ENCODE measurements at places on chromosomes 12 and 14.

DNA sequence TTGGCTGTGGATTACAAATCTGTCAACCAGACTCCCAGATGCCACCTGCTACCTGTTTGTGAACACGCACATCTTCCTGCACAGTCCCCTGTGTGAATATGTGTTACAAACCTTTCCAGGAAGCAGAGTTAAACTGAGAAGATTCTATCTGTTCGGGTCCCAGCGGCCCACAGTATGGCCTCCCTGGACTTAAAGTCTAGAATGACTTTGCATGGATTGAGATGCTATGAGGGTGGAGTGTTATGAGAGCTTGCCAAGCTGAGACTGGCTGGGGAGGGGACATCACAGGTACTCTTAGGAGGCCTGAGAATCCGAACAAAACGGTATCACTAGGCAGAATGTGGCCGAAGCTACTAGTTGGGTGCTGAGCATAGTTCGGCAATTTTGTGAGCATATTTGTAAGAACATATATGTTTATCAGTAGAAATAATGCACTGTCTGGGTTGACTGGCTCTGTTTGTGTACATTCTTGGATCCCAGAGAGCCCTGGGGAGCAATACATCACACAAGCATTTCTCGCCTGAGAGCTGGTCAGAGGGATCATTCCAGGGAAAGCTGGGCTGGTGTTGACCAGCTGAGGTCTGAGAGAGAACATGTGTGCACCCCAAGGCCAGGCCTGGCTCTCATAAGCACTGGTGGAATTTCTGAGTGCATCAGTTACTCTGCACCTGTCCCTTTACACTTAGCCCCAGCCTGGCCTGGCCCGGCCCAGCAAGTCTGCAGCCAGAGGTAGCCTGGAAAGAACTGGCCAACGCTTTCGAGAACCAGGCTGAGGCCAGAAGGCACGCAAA is 29.8 kb upstream of the LTBP2 start:
- no peak for DNase-seq

- DNase-seq, result no peak
Observed at GRCh38 chr14:38290601-38291188, 34.8 kb upstream of the CLEC14A start.

DNA sequence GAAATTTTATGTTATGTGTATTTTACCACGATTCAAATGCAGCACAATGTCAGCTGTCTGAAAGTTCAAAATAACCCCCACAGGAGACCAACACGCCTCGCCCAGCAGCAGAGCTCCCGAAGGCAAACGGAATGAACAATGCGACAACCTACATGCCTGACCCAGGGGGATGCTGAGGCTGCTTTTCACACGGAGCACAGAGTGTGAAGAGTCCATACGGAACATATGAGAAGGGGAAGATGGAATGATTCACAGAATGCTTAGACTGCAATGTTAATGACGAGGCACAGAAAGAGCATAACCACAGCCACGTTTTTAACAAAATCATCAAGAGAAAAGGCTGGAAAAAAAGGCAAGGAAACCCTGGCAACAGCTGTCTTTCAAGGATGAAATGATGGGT is 22.6 kb downstream of the ZFYVE21 start:
- no peak for DNase-seq

GRCh38 chr12:38823738-38824137 is 81.7 kb downstream of the CPNE8 start:
- DNase-seq, result no peak

- DNase-seq, result no peak
Observed at GRCh38 chr12:32568228-32568627, 110.9 kb upstream of the DNM1L start.

- no peak for DNase-seq
Observed at GRCh38 chr14:64705381-64706118, 1.3 kb downstream of the PLEKHG3 start.

- no peak for DNase-seq
Observed at GRCh38 chr14:60510254-60510950, 1.5 kb downstream of the SIX6 start.

- no peak for DNase-seq
Observed at GRCh38 chr14:90302529-90303303, 29.0 kb downstream of the NRDE2 start.

GRCh38 chr14:96949594-96949993 is 152.4 kb downstream of the VRK1 start:
- DNase-seq, result no peak

- DNase-seq, result no peak
Observed at GRCh38 chr12:26732005-26732908, 100.7 kb downstream of the ITPR2 start.

DNA sequence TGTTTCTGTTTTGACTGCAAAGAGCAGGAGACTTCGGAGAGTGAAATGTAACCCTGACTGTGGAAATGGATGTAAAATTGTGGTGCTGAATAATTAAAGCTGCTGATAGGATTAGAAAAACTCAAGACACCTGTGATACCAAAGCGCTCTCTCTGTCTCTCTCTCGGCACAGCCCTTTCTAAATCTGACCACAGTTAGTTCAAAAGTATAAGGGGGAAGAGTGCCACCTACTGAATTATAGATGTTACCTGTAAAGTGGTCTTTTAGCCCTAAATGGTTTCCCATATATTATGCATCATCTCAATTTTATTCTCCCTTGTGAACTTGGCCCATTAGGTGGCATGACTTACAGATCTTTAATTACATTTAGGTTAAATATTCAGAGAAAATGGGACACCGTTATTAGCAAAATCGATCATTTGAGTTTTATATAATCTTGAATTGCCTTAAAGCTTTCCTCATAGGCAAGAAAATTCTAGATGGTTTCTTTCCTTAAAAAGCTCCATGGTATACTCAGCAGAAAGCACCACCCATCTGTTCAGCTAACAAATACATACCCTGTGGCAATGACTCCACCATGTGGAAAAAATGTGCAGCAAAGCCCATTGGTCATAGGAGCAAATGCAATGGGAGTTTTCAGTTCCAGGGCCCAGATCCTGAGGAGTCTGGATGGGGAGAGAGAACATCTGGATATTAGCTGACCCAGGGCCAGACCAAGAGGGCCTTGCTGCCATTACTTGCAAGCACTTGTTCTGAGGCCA is 18.1 kb downstream of the RFC5 start:
- peak; percentile 32 for DNase-seq

DNA sequence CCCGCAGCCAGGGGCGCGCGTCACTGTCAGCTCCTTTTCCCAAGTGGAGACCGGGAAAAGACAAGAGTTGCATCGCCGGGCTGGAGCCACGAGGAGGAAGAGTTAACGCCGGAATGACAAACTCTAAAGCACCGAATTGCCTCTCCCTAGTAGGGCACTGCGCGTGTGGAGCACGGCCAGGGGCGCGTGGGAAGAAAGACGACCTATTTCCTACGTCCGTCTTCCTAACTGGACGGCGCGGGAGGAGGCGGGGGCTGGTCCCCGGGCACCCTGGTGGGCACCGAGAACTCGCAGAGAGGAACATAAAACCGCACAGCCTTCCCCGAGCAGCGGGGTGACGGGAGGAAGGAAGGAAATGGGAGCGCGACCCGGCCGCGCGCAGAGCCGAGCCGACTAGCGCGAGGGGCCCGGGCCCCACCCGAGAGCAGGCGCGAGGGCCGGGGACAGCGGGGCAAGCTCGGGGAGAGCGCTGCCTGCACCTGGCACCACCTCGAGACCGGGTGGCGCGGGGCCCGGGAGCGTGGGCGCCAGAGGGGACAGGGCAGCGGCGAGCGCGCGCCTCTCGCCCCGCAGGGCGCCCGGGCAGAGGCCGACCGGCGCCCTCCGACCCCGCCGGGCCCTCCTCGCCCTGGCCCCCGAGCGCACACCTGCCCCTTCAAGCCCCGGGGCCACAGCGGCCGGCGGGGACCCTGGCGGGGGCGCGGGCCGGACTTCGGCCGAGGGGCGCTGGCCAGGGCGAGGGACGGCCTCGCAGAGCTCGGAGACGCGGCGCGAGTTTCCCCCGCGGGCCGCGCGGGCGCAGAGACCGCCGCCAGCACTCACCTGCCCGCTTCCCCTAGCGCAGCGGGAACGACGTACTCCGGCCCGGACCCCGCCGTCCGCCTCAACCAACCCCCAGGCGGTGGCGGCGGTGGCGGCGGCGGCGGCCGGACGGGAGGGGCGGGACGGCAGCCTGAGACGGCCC is at the start of gene SETD3:
TSS of gene SETD3 (minus strand) at position 954 of the 964 bp plus-strand sequence. CDS start 15,054 bp downstream, outside the sequence.
- DNase-seq, result peak; percentile 37

DNA sequence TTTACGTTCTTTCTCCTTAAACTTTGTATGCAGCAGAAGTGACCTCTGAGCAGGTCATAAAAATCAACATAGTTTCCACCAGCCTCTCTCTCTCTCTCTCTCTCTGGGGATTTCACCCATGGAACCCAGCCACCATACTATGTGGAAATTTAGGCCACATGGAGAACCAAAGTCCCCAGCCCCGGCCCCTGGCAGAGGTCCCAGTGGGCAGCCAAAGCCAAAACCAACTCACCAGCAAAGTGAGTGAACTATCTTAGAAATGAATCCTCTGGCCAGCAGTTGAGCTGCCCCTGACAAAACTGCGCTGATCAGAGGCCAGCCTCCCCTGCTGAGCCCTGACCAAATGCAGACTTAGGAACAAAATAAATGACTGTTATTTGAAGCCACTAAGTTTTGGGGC is 9.2 kb downstream of the DUSP6 start:
- DNase-seq, result no peak

DNA sequence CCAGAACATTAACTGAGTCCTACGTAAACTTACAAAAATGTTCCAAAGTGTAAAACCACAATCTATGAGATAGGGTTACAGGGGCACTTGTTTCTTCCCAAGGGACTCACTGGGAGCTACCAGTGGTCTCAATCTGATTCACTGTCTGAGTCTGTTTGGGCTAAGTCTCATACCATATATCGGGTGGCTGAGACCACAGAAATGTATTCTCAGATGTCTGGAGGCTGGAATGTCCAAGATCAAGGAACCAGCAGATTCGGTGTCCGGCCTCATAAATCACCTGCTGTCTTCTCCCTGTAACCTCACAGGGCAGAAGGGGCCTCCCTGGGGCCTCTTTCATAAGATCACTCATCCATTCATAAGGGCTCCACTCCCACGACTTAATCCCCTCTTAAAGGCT is 616.3 kb upstream of the TMEM132C start:
- DNase-seq, result no peak

GRCh38 chr12:22576473-22576872 is 32.1 kb upstream of the C2CD5 start:
- DNase-seq, result no peak

- DNase-seq, result no peak
Observed at GRCh38 chr14:71004481-71004880, 97.2 kb downstream of the PCNX1 start.

DNA sequence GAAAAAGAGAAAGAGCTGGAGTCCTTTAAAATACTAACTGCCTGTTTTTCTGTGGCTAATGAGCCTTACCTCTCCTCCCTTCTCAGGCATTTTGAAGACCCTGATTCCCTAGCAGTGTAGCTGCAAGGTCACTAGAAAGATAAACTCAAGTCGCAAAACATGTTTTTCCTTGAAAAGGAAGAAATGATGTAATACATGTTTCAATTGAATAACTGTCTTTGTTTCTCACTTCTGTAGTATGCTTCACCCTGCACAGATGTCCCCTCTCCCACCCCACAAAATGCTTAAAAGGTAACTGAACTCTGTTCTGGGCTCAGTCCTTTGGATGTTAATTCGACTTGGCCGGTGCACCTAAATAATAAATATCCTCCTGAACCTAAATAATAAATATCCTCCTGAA is 1350.3 kb downstream of the TMEM121 start:
- DNase-seq, result no peak

DNA sequence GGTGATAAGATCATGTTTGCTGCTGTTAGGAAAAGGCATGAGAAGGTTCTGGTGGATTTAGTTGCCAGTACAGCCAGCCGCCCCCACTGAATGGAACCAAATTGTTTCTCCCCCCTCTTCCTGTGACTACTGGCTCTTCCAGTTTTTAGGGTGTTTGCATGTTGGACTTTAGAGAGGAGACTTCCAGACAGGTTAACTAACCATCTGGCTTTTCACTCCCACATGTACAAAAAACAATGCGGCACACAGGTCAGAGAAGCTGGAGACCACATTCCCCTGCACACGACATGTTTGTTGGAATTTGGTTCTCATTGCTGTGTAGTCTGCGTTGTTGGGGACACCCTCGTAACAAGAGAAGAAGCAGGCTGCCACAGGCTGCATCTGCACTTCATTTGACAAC is 103.9 kb upstream of the TMEM132C start:
- DNase-seq, result no peak

GRCh38 chr12:75270157-75270556 is 60.0 kb downstream of the CAPS2 start:
- no peak for DNase-seq

- peak; percentile 64 for DNase-seq
Observed at GRCh38 chr12:3262470-3262869, 185.3 kb downstream of the TSPAN9 start.

DNA sequence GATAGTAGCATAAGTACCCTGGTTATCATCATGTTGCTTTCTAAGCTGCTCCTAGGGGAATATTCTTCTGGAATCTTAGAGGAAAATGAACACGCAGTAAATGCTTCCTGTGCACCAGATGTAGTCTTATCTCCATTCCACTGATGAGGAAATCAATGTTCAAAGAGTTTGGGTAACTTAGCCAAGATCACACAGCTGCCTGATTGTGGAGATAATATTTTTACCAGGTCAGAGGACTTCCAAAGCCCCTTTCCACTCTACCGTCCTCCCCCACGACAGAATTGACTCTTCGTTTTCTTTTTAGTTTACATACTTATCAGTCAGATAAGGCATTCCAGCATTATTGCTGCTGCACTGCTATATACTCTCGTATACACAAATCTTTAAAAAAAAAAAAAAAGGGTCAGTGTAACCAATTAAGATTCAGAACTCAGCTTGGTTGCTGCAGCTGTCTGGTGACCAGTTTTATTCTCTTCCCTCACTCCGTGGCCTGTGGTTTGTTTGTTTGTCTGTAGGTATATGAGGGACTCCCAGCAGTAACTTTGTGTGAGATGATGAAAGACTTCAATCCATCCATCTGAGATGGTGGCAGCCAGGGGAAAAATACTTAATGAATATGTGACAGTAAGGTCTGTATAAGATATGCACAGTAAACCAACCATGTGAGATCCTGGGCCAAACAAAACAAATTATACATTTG is 110.5 kb downstream of the TGFB3 start:
- no peak for DNase-seq
